ENCODE measurements at places on chromosomes 5 and 9.

DNA sequence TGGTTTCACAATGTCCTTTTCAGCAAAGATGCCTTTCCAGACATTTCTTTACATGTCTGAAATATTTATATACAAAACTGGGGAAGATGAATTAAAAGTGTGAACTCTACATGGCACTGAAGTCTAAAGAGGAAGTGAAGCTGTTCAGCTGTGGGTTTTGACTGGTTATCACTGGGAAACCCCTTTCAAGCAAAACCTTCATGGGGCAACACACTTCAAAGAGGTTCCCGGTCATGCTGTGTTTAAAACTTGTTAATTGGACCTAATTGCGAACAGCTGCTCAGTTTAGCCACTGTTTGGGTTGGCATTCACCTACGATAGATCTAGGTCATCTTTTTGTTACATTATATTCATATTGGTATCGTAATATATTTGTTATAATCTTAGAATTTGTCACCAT lies 20.0 kb upstream of the GDNF start:
- no peak for DNase-seq

DNA sequence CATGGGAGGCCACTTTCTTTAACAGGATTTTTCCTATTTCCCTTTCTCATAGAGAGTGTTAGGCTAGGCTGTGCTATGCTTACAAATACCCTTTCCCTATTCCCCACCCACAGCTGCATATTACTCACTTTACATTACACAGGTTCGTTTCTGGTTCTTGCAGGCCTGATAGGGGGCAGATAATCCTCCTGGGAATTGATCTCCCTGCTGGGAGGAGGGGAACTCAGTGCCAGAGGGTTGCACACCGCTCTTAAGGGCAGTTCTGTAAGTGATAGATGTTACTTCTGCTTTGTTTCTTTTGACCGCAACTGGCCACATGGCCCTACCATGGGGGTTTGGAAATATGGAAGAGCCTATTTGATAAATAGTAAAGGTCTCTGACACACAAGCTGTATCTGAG lies 54.0 kb upstream of the NTRK2 start:
- no peak for DNase-seq

- DNase-seq: no peak
These were observed 1.4 kb downstream of the KIF20A start for GRCh38 chr5:138180183-138180782.

DNA sequence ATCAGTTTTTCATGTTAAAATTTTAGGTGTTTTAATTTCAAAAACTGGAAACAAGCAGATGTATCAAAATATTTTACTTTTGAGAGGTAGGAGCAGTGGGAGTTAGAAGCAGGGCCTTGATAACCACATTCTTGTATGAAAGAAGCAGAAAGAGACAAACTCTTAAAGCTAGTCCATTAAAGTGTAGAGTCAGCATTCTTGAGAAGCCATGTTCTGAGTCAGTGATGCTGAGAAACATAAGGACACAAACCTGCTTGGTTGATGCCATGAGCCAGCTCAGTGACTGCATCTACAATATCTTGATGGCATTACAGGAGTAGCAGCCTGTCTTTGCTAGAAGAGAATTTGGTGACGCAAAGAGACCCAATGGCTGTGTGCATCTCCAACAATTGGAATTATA lies 826.1 kb upstream of the CTNND2 start:
- DNase-seq: no peak

- DNase-seq: no peak
These were observed 73.5 kb downstream of the TRIM36 start for GRCh38 chr5:115096034-115096769.

DNA sequence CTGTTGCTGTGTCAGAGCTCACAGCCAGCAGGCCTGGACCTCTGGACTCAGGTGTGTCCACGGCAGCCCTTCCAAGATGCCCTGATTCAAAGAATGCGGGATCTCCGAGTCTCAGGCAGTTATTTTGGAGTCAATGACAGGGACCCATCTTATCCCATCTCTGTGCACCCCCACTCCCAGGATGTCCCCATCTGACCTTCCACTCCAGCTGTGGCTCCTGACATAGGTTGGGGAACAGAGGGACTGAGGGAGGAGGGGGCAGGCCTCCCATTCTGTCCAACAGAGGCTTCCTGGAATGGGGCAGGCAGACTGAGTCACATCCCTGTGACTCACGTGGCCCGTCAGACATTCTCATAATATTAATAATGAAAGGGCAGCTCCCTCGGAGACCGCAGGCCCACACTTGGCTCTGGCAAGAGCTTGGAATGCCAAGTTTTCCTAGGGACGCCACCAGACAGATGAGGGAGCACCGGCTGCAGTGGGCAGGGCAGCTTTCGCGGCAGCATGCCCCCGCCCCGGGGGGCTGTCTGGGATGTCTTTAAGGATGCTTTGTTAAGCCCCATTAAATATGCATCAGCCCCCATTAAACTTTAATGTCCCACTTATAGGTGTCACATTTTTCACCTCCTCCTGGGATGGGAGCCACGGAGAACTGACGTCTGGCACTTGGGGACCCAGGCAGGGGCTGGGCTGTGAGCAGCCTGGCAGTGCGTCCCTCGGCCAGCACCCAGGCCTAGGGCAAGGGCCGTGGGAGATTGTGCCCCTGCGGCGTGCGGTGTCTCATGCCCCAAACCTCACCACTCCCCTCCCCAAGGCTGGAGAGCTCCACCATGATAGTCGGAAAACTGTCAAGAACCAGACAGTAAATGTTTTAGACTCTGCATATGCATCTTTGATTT lies 23.6 kb upstream of the FIBCD1 start:
- DNase-seq: no peak

- DNase-seq: no peak
These were observed 268.9 kb downstream of the ZNF608 start for GRCh38 chr5:124477577-124477976.

DNA sequence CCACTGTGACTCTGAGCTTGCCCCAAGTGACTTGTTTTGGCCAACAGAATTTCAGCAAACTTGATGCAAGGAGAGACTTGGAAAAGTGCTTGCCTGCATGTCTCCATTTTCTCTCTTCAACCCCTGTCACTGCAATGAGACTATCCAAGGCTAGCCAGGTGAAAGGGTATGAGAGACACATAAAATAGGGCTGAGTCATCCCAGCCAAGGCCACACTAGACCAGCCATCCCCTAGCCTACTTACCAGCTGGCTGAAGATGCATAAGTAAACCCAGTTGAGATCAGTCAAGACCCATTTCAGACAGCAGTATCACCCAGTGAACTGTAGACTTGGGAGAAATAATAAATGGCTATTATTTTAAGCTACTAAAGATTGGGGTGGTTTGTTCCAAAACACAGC lies 52.9 kb upstream of the VLDLR start:
- no peak for DNase-seq

- no peak for DNase-seq
These were observed 1.1 kb upstream of the ORM1 start for GRCh38 chr9:114321759-114322158.

GRCh38 chr5:97979740-97980139 lies 793.7 kb upstream of the RGMB start:
- DNase-seq: no peak

GRCh38 chr9:18122171-18122570 lies 351.8 kb upstream of the ADAMTSL1 start:
- DNase-seq: no peak

- DNase-seq: no peak
These were observed at the start of gene ASTN2 for GRCh38 chr9:117414906-117415331. Gene ASTN2 (minus strand): TSS chr9:117415057. CDS start chr9:117414938, 119 bp downstream.

DNA sequence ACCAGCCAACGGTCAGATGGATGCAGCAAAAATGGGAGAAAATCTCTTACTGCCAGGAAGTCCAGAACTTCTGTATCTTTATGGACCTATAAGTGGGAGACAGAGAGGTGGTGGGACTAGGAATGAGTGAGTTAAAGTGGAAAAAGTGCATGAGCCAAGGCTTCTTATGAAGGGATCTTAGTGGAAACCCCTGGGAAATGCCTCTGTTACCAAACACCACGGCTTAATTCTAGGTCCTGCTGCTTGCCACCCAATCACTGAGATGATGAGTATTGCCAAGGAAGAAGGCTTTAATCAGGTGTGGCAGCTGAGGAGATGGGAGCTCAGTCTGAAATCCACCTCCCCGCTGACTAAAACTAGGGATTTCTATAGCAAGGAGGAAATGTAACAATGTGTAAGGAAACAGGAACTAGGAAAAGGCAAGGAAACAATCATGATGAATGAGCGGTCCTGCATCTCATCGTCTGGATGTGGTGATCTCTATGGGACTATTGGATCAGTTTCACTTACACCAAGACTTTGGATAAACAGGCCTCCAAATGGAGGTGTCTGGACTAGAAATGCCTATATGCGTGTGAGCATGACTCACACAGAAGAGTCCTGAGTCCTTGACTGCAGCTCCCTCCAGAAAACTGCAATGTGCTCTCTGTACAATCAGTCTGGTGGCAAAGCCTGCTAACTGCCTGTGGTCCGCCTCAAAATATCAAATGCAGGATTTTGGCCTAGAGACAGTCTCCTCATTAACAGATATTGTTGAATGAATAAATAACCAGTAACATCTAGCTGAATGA lies 98.2 kb upstream of the PRR16 start:
- no peak for DNase-seq

DNA sequence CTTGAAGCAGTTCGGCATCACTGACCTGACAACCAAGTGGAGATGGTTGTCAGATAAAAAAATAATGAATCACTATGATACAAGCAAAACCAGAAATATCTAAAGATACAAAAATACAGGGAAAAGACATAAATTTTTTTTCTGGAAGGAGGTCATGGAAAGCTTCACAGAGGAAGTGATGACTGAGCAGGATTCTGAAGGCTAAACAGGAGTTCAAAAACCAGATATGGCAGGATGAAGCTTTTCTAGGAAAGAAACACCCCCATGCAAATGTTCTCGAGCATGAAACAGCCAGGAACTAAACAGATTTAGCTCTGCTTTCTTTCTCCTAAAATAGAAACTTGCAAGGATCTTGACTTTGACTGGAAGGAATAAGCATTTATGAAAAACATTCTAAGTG lies 60.7 kb upstream of the IFNE start:
- DNase-seq: no peak

GRCh38 chr5:159906943-159907342 lies 9.3 kb upstream of the ADRA1B start:
- DNase-seq: no peak

GRCh38 chr5:65105301-65105700 lies 336.6 kb downstream of the CWC27 start:
- no peak for DNase-seq

GRCh38 chr9:29213417-29214153 lies 1640.3 kb upstream of the C9orf72 start:
- no peak for DNase-seq

GRCh38 chr5:152177626-152178349 lies 227.3 kb downstream of the NMUR2 start:
- DNase-seq: no peak

- no peak for DNase-seq
These were observed 60.5 kb upstream of the IL6ST start for GRCh38 chr5:56055287-56055686.

GRCh38 chr5:1686016-1686802 lies 113.4 kb downstream of the MRPL36 start:
- DNase-seq: no peak

- DNase-seq: no peak
These were observed 519.9 kb downstream of the SEMA5A start for GRCh38 chr5:9025942-9026341.

DNA sequence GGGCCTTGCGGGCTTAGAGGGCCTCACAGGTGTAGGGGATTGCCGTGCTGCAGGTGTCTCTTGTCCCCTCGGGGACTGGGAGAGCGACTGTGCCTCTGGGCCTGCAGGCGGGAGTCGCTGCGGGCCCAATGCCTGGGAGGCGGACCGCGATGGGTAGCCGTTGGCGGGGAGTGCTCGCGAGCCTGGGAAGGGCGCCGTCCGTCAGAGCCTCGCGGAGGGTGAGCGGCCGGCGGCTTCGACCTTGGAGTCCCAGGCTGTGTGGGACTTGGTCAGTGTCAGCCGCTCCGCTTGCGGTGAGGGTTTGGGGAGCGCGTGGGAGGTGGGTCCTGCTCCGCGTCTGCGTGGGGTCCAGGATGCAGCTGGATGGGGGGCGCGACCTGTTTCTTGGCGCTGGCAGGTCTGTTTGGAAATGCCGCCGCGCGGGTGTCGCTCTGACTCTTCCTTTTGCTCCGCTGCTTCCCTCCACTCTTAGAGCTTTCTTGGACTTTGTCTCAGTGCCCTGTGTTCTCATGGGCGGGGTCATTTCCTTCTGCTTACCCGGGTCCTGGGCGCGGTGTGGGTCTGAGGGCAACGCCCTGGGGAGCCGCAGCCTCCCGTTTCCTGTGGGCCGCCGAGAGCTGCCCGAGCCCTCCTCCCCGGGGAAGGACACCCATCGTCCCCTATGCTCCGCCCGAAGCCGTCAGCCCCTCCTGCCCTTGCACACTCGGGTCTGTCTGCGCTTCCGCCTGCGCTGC lies 88.9 kb upstream of the CACNA1B start:
- no peak for DNase-seq

DNA sequence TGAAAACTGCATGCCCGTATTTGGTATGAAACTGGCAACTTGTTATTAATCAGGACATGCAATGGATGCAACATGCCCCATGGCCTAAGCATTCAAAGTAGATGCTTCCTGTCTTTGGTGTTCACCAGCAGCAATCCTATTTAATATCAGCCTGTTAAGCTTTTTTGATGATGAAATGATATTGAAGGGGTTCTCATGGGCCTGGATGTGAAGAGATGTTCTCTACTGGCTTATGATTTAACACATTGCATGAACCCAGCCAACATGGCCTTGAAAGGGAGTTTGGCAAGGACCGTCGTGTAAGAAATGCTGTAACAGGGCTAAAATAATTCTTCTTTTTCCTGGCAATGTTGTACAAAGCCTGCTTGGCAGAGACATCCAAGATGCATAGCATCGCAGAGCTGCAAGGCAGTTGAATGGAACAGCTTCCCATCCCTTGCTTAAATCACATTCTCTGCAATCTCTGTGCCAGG lies 111.2 kb downstream of the SMARCA2 start:
- DNase-seq: no peak

- DNase-seq: no peak
These were observed 40.4 kb upstream of the SMU1 start for GRCh38 chr9:33116860-33117259.

DNA sequence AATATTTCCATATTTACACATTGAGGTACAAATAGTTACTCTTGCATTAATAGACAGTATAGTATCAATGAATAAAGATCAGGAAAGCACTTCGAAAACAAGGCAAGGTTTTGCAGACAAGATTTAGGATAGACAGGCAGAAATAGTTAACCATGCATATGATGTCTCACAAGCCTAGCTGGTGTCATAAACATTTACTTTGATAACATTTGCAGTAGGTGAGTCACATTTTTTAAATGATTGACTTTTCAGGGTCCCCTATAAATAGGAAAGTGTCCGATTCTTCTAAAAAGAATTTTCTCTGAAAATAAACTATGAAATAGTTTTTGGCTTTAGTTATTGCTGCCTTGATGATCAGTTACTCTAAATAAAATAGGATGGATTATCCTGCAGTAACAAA lies 162.1 kb downstream of the SNX18 start:
- no peak for DNase-seq

DNA sequence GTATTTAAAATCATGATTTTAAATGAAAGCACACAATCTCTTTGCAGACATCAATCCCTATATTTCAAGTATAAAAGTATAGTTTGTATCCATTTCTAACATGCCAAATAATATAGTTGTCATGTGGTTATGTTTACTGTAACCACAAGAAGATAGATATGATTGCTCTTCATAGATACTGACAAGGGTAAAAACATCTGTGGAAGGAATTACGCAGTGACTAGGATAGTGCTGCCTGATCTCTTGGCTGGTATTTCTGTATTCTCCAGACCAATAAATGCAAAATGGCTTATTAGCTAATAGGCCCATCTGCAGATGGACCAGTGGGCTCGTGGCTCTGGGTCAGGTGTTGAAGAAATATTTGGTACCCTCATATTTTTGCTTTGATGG lies 34.9 kb upstream of the FBN2 start:
- no peak for DNase-seq

GRCh38 chr9:116713271-116713670 lies 26.2 kb downstream of the TRIM32 start:
- DNase-seq: no peak

All from cortex of kidney (tissue), 1 donor.